A549 treated with ZK216348 at 1 μM for 4 hours (cell line): ENCODE measurements at places on chromosomes 5 and 9. TPM values are rescaled to one million over a fixed set of nuclear protein-coding genes. Genes with fewer than 3 reads are reported as not detected.

Gene ZNF169
- 1.6 to 1.9 TPM (median 1.7 TPM) in 5 replicates for total RNA-seq

Gene SLC6A3
- total RNA-seq, result 0.13 to 0.45 TPM (median 0.16 TPM) in 5 replicates

Gene SH3PXD2B
- 12.4 to 18.8 TPM (median 17.8 TPM) in 5 replicates for total RNA-seq

Gene CAMK2A
- 0.69 to 1.1 TPM (median 0.98 TPM) in 5 replicates for total RNA-seq

Gene SH2D3C
- 0.12 to 0.40 TPM (median 0.15 TPM) in 3 of 5 replicates, not detected in the others for total RNA-seq

Gene SLC4A9
- 0.33 TPM in 1 of 5 replicates, not detected in the others for total RNA-seq

Gene FKTN
- 3.7 to 8.3 TPM (median 7.6 TPM) in 5 replicates for total RNA-seq

Gene EQTN
- total RNA-seq, result not detected in 5 replicates

Gene BSPRY
- total RNA-seq, result 0.06 to 0.10 TPM in 2 of 5 replicates, not detected in the others

Gene DEPDC1B
- 13.1 to 17.4 TPM (median 15.1 TPM) in 5 replicates for total RNA-seq

Gene AUH
- total RNA-seq, result 8.5 to 12.1 TPM (median 10.4 TPM) in 5 replicates

Gene CDX1
- total RNA-seq, result not detected in 5 replicates

Gene HSPB3
- total RNA-seq, result not detected in 5 replicates

Gene TMEM252
- not detected in 5 replicates for total RNA-seq

Gene FUBP3
- total RNA-seq, result 48.3 to 54.9 TPM (median 51.5 TPM) in 5 replicates

Gene ABLIM3
- total RNA-seq, result 16.9 to 23.0 TPM (median 19.4 TPM) in 5 replicates

Gene SLC6A19
- 0.06 to 0.12 TPM (median 0.07 TPM) in 4 of 5 replicates, not detected in the other for total RNA-seq

Gene GRM6
- total RNA-seq, result not detected in 5 replicates

Gene LOX
- 0.76 to 1.7 TPM (median 1.4 TPM) in 5 replicates for total RNA-seq

Gene C9orf50
- not detected in 5 replicates for total RNA-seq

Gene EEIG1
- 39.5 to 62.3 TPM (median 58.8 TPM) in 5 replicates for total RNA-seq

Gene ZNF300
- total RNA-seq, result 2.4 to 3.8 TPM (median 2.5 TPM) in 5 replicates

Gene FAM78A
- 0.13 to 0.48 TPM (median 0.42 TPM) in 5 replicates for total RNA-seq

Gene CCDC183
- 0.11 to 0.74 TPM (median 0.72 TPM) in 3 of 5 replicates, not detected in the others for total RNA-seq

Gene GFI1B
- total RNA-seq, result not detected in 5 replicates
